ENCODE measurements at places on chromosomes 1 and 21.

- DNase-seq, result no peak
These were observed 73.5 kb downstream of the ASTN1 start for GRCh38 chr1:177091040-177091439.

DNA sequence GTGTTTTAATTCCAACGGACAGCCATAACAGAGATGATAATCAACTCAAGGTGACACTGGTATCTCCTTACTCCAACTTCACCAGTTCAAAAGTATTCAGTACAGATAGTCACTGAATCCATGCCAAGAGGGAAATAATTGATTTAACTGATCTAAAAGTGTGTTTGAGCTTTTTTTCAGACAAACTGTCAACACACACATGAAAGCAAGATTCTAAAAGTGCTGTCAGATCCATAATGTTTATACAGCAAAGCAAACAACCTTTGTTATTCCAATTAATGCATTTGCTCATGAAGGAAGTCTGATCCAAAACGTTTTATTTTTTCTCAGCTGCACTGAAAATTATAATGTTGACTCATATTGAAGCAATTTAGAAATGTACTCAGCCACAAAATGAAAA lies 5.9 kb upstream of the PRKAA2 start:
- DNase-seq, result no peak

GRCh38 chr21:14690886-14691285 lies 144.8 kb upstream of the SAMSN1 start:
- DNase-seq, result no peak

DNA sequence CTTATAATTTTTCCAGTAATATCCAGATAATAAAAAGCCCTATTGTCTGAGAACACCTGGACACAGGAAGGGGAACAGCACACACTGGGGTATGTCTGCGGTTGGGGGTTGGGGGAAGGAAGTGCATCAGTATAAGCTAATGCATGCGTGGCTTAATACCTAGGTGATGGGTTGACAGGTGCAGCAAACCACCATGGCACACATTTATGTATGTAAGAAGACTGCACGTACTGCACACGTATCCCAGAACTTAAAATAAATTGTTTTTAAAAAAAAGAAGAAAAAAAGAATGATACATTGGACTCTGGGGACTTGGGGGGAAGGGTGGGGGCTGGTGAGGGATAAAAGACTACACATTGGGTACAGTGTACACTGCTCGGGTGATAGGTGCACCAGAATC lies 144.9 kb upstream of the C1orf174 start:
- DNase-seq, result no peak

DNA sequence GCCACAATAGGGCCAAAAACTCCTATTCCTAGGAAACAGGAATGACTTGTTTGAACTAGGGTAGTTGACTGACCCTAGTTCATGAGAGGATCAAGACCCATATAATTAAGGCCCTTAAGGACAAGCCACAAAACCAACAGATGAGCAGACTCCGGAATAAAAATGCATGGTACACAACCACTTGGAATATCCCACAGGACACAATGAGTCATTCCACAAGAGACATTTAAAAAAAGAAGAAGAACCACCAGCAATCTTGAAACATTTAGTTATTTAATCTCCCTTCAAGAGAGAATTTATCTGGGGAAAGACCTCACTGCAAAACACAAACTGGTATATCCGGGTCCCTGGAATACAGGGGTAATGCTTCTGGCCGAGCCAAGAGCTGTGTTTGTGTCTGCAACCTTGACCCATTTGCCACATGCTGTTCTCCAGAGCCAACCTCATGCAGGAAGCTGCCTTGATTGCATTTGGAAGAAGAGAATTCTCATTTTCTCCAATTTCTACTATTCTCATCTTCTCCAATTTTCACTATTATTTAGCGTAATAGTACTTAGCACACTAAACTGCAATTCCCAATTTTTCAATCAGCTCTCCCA lies 135.5 kb downstream of the TGFBR3 start:
- DNase-seq, result no peak

GRCh38 chr1:12121212-12122003 lies 45.4 kb upstream of the TNFRSF1B start:
- DNase-seq, result no peak

DNA sequence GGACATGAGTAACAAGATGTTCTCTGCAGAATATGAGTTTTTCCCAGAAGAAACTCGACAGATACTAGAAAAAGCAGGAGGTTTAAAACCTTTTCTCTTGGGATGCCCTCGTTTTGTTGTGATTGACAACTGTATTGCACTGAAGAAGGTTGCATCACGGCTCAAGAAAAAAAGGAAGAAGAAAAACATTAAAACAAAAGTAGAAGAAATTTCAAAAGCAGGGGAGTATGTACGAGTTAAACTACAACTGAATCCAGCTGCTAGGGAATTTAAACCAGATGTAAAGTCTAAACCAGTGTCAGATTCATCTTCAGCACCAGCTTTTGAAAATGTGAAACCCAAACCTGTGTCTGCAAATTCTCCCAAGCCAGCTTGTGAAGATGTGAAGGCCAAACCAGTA lies 92.5 kb downstream of the TTC3 start:
- DNase-seq, result no peak

- DNase-seq, result no peak
These were observed 3.0 kb downstream of the DUSP23 start for GRCh38 chr1:159783724-159784123.

DNA sequence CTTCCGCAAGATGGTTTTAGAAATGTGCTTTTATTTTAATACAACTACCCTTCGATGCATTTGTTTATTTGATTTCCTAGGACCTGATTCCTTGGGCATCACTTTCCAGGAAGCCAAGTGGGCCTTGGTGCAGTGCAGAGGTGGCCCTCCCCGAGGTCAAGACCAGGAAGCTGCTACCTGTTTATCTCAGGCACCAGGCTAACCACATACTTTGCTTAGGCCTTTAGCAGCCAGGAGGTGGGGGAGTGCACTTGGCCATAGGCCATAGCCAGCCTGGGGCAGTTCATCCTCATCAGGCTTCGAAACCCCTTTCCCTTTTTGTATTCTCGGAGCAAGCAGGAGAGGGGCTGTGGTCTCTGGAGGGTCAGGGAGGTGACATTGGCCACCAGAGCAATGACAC lies 45.4 kb downstream of the SMYD2 start:
- DNase-seq, result no peak

DNA sequence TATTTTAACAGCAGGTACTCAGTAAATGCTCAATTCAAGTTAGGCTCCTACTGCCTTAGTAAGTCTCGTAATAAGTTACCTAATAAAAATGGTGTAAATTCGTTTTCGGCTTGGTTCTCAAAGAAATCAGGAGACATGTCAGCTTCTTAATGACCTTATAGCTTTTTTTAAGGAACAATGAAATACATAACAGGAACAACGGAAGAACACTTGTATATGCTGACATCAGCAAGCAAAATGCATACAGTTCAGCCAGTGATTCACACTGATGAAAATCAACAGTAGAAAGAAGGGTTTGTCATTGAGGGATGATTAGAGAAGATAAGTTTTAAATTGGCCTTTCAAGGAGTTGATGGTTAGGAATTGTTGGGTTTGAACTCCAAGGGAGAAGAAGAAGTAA lies 13.3 kb downstream of the RPTN start:
- no peak for DNase-seq

DNA sequence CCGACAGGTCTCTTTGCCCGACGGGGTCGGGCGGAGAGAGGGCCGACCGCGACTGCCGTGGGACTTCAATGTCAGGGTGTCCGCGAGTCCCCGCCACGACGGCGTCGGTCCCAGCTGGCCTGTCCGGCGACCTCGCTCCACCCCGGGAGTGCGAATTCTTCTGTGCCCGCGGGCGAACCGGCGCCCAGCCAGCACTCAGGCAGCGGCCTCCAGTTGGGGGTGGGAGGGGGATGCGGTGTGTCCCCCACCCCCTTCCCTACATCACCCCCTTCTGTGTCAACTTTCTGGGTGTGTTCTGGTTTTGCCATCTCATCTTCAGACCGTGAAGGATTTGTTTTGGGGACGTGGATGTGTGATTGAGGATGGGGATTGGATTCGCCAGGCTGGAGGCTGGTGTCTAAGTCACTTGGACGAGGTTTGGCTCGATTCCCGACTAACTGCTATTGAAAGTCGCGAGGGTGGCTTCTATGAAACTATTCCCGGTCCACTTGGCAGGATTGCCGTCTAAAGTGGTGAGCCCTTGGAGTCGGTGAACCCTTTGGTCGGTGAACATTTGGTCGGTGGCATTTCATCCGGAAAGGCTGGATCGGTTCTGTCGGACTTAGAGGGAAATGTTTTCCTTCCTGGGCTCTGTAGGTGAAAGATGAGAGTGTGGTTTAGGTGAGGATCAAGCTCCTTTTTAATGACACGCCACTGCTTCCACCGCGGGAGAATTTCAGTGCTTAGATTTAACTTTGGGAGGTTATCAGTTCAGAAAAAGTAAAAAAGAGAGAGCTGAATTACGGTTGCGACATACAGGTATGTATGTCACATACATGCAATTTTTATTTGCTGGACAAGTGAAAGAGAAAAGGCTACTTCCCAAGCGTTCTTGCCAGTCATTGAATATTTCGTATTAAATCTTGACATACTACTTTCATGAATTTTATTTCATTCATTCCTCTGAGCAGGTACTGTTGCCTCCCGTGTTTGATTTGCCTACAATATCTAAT lies 771 bp downstream of the ABCD3 start:
- no peak for DNase-seq

- no peak for DNase-seq
These were observed 26.7 kb upstream of the RSPO1 start for GRCh38 chr1:37661401-37661800.

- DNase-seq, result no peak
These were observed 109.2 kb downstream of the CASZ1 start for GRCh38 chr1:10687251-10687651.

GRCh38 chr21:38911484-38912101 lies 105.9 kb downstream of the ETS2 start:
- no peak for DNase-seq

- DNase-seq, result no peak
These were observed 112.9 kb downstream of the CDC7 start for GRCh38 chr1:91613595-91613994.

DNA sequence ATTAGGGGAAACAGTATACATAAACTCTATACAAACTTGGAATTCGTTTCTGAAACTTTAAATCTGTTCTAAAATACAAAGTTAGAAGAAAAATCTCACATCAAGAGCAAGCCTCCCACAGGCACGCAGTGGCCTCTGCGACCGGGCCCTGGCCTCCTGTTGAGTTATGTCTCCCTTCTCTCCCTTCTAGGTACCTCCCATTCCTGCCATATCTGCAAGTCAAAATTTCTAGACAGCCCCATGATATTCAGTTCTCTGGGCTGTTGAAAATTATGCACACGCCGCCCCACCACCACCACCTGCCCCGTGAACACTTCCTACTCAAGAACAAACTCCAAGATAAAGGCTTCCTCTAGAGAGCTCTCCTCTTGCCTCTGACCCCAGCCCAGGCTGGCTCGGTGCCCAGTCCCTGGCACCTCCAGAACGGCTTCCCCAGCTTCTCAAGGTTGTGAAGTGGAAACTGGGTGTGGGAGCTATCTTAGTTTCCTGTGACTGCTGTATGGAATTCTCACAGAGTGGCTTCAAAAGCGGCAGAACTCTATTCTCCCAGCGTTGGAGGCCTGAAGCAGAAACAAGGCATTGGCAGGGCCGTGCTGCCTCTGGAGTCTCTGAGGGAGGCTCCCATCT lies 37.7 kb upstream of the LRP8 start:
- no peak for DNase-seq

GRCh38 chr1:112998592-112999235 lies 42.7 kb upstream of the SLC16A1 start:
- DNase-seq, result no peak

Data from stimulated activated CD8-positive, alpha-beta memory T cell treated with anti-CD3 and anti-CD28 coated beads, Interleukin-7, amount 100 ng/mL, for 1 hour (primary cell).